ENCODE measurements at places on chromosomes 16 and 17.
A peak's percentile ranks its signal among the peaks of the same experiment; 100 is the strongest.

DNA sequence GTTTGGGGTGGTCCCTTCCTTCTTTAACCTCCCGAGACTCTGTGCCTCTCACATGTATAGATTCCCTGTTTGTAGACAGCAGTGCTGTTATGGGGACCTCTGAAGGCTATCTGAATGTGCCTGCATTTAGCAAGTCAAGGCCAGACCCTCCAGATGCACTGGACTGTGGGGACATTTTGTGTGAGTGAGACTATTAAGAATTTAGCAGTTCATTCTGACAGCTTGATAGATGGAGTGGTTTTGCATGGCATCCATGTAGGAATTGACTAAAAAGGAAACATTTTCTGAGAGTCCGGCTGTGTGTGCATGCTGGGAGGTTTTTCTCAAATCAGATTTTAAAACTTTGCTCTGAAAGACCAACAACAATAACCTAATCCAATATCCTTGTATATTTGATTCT is 226.3 kb downstream of the MSI2 start:
- DNase-seq = no peak

DNA sequence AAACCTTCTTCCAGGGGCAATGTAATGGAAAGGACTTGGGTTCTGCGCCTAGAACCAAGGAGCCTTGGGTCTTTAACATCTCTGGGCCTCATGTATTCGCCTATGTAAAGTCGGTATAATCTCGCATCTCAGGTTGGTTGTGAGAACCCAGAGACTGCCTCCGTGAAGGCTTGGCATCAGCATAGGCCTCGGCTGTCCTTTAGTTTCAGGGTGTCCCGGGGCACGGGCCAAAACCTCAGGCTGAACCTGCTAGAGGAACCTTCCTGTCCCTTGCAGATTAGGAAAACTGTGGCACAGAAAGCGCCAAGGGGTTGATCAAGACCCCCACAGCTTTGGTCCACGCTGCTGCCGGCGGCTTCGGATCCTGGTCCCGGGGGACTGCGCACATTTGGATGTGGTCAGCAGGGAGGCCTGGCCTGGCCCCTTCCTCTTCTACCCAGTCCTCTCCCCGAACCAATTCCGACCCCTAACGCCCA is 772 bp upstream of the PHAF1 start:
- no peak for DNase-seq

GRCh38 chr16:89695086-89695874 is 6.2 kb downstream of the SPATA2L start:
- no peak for DNase-seq

- no peak for DNase-seq
Measured at GRCh38 chr17:27808628-27809027, 8.3 kb upstream of the NOS2 start.

DNA sequence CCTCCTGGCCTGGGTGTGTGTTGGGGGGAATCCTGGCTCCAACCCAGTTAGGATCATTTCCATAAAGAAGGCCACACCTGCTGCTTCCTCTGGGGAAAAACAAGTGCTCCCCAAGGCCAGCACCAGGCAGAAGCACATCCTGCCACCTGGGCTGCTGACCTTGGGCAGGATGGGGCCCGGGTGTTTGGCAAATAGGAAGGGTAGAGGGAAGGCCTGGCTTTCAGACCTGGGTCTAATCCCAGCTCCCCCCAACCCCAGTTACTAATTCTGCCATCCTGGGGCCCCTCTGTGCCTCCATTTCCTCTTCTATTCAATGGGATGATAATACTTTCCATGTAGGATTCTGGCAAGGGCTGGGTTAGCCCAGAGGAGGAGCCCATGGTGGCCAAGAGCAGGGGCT is 3.0 kb upstream of the NLRC5 start:
- no peak for DNase-seq

DNA sequence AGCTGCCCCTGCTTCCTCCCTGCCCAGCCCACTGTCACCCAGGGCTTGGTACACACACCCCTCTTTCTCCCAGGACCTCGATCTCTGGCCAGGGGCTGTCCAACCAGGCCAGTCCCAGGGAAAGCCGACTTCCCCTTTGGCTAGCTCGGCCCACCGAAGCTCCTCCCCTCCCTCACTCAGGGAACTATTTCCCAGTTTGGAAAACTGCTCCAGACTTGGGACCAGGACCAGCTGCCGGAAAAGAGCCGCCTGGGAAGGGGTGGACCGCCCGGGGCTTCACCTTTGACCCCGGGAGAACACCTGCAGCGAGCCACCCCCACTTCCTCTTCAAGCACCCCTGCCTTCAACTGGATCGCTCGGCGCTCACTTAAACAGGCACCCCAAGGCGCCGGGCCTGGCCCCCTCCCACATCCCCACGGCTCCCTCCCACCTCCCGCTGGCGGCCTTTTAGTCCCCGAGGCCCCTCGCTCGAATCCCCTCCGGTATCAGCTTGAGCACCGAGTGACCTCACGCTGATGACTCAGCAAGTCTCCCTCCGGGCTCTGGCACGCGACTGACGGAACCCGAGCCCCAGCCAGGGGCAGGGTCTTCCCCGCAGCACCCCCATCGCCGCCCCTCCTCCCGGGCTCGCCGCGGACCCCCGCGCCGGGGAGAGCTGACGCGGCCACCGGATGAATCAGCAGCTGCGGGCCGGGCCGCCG is 934 bp downstream of the MAFG start:
- peak; percentile 62 for DNase-seq

GRCh38 chr16:637081-638018 is 1.2 kb upstream of the METTL26 start:
- no peak for DNase-seq

DNA sequence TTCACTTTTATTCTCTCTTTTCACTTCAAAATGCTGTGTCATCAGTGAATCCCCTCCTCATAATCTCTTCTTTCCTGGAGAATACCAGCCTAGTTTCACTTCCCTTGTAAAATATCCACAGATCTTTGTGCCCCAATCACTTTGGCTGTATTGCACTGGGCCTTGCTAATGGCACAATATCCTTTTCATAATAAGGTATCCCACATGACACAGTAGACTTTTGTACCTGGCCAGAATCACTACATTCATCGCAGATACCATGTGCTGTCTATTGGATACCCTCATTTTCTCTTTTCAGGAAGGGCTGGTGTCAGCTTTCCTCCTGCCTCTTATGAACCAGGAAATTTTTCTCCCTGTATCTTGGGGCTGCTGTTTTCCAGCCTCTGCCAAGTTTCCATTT is 25.7 kb upstream of the TOX3 start:
- DNase-seq = no peak

DNA sequence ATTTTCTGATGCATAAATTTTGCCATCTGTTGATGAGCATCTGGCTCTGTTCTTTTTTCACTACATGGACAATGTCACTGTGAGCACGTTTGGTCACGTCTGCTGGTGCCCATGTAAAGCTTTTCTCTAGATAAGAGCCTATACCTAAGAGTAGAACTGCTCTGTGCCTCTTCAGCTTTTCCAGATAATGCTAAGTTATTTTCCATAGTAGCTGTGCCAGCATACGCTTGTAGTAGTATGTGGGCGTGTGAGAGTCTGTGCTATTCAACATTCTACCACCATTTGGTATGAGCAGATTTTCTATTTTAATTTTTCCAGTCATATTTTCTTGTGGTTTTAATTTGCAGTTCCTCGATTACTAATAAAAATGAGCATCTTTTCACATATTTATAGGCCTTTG is 33.2 kb downstream of the VPS35L start:
- no peak for DNase-seq

GRCh38 chr17:78748048-78748729 is 33.9 kb downstream of the CYTH1 start:
- DNase-seq = no peak

GRCh38 chr16:9934723-9935508 is 247.3 kb downstream of the GRIN2A start:
- no peak for DNase-seq

GRCh38 chr16:55933038-55933437 is 57.9 kb upstream of the CES5A start:
- DNase-seq = no peak

All from NCI-H526 (cell line).